ENCODE measurements at places on chromosomes 2 and 18.
A peak's percentile ranks its signal among the peaks of the same experiment; 100 is the strongest.

- no peaks in the 10 kb centered on the region for H3K36me3 ChIP-seq
- H3K27me3 ChIP-seq = no peaks in the 10 kb centered on the region
- no peak overlapping the region for H3K4me3 ChIP-seq
- no peaks in the 10 kb centered on the region for H3K4me1 ChIP-seq
These were observed 111.7 kb upstream of the CSRNP3 start for GRCh38 chr2:165357758-165358157.

DNA sequence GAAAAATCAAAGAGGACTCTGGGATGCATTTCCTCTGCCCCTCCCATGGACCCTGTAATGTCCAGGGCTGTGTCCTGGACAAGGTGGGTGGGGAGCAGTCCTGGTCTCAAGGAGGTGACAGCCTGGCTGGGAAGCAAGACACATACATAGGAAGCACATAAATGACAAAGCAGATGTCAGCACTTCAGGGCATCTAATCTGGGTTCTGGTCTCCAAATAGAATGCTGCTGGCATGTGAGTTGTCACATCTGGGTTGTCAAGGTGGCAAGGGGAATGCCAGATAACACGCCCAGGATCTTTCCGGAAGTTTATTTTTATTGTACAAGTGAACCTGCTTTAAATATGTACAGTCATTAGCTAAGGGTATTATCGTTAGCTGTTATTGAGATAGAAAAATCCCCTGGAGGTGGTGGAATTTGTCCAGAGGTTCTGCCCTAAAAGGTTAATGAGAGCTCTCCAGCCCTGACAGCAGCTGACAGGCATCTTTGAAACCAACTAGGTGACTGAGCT is 5.6 kb downstream of the IL1F10 start:
- peaks cover 6% of the 10 kb centered on the region for H3K4me1 ChIP-seq
- no peak overlapping the region for H3K4me3 ChIP-seq
- no peaks in the 10 kb centered on the region for H3K36me3 ChIP-seq
- no peaks in the 10 kb centered on the region for H3K27me3 ChIP-seq
- H3K27ac ChIP-seq = no peak overlapping the region

- no peaks in the 10 kb centered on the region for H3K36me3 ChIP-seq
- H3K4me1 ChIP-seq = no peaks in the 10 kb centered on the region
- no peak overlapping the region for H3K4me3 ChIP-seq
These were observed 1.3 kb downstream of the SFTPB start for GRCh38 chr2:85666435-85667316.

DNA sequence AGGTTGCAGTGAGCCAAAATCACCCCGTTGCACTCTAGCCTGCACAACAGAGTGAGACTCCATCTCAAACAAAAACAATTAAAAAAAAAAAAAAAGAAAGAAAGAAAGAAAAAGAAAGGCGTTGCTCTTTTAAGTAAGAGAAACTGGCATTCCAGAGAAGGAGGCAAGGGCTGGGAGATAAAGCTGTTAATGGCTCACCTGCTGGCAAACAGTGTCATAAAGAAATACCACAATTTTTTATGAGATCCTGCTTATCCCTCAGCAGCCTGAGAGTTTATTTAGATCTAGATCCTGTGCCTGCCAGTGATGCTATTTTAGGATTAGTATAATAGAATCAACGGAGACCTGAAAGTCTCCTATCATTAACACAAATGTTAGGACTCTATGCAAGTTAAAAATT is 16.3 kb downstream of the SLC19A3 start:
- no peaks in the 10 kb centered on the region for H3K27me3 ChIP-seq
- H3K27ac ChIP-seq = no peak overlapping the region
- no peaks in the 10 kb centered on the region for H3K4me1 ChIP-seq
- no peaks in the 10 kb centered on the region for H3K36me3 ChIP-seq

GRCh38 chr2:75353131-75353530 is 153.8 kb upstream of the TACR1 start:
- H3K36me3 ChIP-seq = no peaks in the 10 kb centered on the region
- no peak overlapping the region for H3K4me3 ChIP-seq
- H3K27me3 ChIP-seq = no peaks in the 10 kb centered on the region
- H3K4me1 ChIP-seq = no peaks in the 10 kb centered on the region
- DNase-seq = no peak

DNA sequence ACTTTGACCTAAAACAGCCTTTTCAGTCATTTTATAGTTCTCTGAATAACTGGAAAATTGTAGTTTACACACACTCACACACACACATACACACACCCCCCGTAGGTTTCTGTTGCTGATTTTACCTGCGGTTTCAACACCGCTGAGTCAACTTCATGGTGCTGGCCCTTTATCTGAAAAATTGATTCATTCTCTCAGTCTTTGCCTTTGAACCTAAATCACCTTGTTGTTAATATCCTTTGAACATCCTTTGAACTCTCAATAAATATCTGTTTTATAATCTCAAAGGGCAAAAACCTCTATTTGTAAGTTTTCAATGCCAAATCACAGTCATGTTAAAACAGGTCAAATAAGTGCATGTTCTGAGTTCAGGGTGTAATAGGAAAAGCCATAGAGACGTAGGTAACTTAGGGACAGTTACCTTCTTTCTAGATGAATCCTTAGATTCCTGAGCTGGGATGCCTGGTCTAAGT is 109.0 kb upstream of the BZW1 start:
- no peaks in the 10 kb centered on the region for H3K36me3 ChIP-seq
- DNase-seq = no peak
- no peak overlapping the region for H3K4me3 ChIP-seq

- no peaks in the 10 kb centered on the region for H3K36me3 ChIP-seq
- no peak for DNase-seq
- peak overlapping the region; percentile 60 for H3K27ac ChIP-seq
- peaks cover 9% of the 10 kb centered on the region for H3K4me1 ChIP-seq
- no peaks in the 10 kb centered on the region for H3K27me3 ChIP-seq
These were observed 483 bp upstream of the FHL2 start for GRCh38 chr2:105399207-105399861.

DNA sequence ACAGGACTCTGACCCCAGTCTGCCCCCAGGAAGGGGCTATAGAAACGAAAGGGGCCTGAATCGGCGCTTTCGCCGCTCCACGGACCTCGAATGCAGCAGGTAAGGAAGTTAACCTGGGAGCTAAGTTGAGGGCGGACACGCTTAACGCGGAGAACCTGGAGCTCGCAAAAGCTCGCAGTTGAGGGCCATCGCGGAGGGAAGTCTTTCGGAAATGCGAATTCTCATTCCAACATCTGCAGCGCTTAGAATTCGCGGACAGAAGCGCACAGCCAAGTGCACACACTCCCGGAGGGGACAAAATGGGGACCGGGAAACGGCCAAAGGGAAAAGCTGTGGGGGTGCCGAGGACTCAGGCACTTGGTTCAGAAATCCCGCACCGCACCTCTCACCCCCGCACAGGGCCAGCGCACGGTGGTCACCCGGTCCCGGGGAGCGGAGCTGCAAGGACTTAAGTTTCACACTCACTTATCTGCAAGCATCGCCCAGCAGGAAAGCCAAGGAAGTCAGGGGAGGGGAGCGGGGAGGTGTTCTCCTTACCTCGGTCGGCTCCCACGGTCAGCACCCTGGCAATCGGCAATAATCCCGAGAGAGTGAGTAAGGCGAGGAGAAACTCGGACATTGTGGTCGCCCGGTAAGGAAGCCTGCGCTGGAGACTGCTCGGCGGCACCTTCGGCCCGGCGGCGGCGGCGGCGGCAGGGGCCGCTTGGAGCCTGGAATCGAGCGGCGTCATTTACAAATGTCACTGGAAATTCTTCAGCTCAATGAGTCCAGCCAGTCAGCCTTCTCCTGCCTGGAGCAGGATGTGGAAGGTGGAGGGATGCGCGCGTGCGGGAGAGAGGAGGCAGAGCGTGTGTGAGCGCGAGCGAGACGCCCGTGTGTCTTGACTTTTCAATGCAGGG is 456 bp downstream of the LRP1B start:
- peak; percentile 36 for DNase-seq
- H3K27me3 ChIP-seq = no peaks in the 10 kb centered on the region
- no peaks in the 10 kb centered on the region for H3K36me3 ChIP-seq
- H3K27ac ChIP-seq = no peak overlapping the region
- H3K4me1 ChIP-seq = no peaks in the 10 kb centered on the region
- H3K4me3 ChIP-seq = peak overlapping the region; percentile 57

- no peaks in the 10 kb centered on the region for H3K36me3 ChIP-seq
- DNase-seq = no peak
- no peaks in the 10 kb centered on the region for H3K27me3 ChIP-seq
- no peaks in the 10 kb centered on the region for H3K4me1 ChIP-seq
- no peak overlapping the region for H3K27ac ChIP-seq
These were observed 26.8 kb downstream of the SERPINB4 start for GRCh38 chr18:63617049-63617914.

- H3K36me3 ChIP-seq = no peaks in the 10 kb centered on the region
- no peak for DNase-seq
- no peaks in the 10 kb centered on the region for H3K27me3 ChIP-seq
- H3K4me3 ChIP-seq = peak overlapping the region; percentile 72
- H3K4me1 ChIP-seq = no peaks in the 10 kb centered on the region
These were observed 575 bp downstream of the CCDC150 start for GRCh38 chr2:196640031-196640548.

GRCh38 chr18:59787998-59788790 is 91.0 kb upstream of the CCBE1 start:
- H3K27me3 ChIP-seq = no peaks in the 10 kb centered on the region
- no peaks in the 10 kb centered on the region for H3K4me1 ChIP-seq
- peak; percentile 27 for DNase-seq
- H3K36me3 ChIP-seq = no peaks in the 10 kb centered on the region
- H3K4me3 ChIP-seq = no peak overlapping the region

DNA sequence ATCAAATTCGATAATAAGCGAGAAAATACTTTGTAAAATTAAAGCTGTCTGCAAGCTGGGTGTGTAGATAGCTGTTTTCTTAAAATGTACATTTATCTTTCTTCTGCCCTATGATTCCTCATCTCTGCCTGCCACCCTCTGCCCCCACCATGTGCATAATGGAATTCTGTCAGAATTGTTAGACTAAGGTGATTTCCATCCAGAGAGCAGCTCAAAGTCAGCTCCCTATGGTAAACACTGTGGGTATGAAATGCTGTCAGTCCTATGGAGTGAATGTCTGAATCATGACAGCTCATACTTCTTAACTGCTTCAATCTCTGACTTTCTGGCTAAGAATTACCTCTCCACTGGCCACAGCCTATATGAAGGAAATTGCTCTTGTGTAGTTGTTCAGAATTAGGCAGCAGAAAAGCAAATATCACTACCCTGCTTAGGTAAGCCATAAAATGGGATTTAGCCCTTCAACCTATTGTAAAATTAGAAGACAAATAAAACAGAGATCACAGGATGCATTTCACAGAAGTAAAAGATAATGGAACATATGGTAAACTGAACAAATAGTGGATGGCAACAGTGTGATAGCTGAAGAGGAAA is 137.7 kb downstream of the CD8B2 start:
- no peak overlapping the region for H3K4me3 ChIP-seq
- no peak overlapping the region for H3K27ac ChIP-seq
- H3K4me1 ChIP-seq = no peaks in the 10 kb centered on the region
- H3K27me3 ChIP-seq = no peaks in the 10 kb centered on the region
- H3K36me3 ChIP-seq = no peaks in the 10 kb centered on the region

Data from tibial nerve (tissue), 4 donors.